ENCODE measurements at places on chromosomes 1 and 21.

- no peak for DNase-seq
Observed at GRCh38 chr1:208538587-208538986, 294.4 kb upstream of the PLXNA2 start.

- DNase-seq, result no peak
Observed at GRCh38 chr1:17926906-17927305, 171.8 kb downstream of the ACTL8 start.

DNA sequence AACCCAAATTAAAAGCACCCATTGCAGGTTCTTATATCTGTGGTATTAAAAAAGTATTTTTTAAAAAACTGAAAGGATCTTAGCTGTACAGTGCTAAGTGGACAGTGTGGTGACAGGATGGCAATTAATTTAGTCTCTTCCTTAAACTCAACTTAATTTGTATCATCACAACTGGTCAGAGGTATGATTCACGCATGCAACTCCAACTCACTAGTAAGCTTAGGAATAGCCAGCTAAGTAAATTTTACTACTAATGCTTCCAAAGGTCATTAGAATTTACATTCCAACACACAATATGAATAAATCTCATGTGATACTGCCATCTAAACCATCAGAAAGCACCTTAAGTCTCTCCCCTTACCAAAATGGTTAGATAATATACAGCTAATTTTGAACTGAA, 35.4 kb downstream of the ENAH start:
- no peak for DNase-seq

GRCh38 chr21:40165773-40166070, 298.5 kb downstream of the PCP4 start:
- DNase-seq, result no peak

- DNase-seq, result no peak
Observed at GRCh38 chr21:45836268-45836655, 145.3 kb upstream of the COL6A1 start.

- no peak for DNase-seq
Observed at GRCh38 chr1:229223498-229223897, 47.4 kb upstream of the RAB4A start.

DNA sequence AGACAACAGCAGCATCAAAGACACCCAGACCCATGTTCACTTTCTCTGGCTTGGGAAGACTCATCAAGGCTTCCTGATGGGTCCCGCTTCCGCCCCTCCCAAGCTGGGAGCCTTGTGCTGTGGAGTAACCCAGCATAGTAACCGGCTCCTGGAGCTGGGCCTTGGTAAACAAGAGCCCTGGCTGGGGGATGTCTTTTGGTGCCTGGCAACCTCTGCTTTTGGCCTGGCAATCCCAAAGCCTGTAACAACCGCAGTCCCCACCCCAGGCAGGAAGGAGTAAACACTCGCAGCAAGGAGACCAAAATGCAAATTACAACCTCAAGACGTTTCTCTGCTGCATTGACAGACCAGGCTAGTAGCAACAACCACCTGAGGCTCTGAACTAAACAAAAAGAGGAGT, 16.9 kb upstream of the THRAP3 start:
- no peak for DNase-seq
